Amniotic stem cell (primary cell): ENCODE measurements at places on chromosomes 3 and 15.

- no peak for DNase-seq
Measured at GRCh38 chr15:64144565-64145281, 6.8 kb upstream of the SNX22 start.

DNA sequence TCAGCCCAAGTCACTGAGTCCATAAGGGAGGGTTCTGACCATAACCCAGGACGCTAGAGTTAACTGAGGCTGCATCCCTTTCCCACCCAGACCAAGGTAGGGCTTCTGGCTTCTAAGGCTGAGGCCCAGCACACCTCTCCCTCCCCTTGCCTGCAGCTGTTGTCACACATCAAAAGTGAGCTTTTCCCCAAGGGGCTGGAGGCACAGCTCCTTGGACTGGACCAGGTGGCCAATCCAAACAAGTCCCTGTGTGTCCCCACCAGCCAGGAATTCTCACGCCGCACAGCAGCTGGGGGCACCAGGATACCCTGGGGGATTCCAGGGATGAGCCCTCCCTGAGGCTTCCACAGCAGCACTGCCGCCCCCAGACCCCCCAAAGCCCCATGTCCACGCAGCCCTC is 22.3 kb upstream of the ISLR2 start:
- no peak for DNase-seq

DNA sequence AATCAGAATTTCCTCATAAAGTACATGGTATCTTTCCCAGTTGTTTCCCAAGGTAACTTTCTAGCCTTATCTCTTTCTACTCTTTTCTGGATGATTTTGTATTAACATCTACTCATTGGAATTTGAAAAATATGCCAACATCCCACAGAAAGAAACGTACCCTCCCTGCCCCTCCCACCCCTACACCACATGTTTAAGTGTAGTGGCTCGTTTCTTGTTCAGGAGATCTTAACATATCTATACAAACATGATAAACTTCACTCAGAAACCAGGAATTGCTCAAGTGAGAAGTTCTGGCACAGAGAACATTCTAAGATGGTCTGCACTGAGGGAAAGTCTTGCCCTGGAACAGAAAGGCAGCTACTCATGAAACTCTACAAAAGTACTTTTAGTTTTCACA is 404.7 kb downstream of the SOX2 start:
- no peak for DNase-seq

- no peak for DNase-seq
Measured at GRCh38 chr3:22861426-22861825, 341.7 kb upstream of the UBE2E2 start.
